ENCODE measurements at places on chromosomes 12 and 14. TPM values are rescaled to one million over a fixed set of nuclear protein-coding genes. Genes with fewer than 3 reads are reported as not detected.

DNA sequence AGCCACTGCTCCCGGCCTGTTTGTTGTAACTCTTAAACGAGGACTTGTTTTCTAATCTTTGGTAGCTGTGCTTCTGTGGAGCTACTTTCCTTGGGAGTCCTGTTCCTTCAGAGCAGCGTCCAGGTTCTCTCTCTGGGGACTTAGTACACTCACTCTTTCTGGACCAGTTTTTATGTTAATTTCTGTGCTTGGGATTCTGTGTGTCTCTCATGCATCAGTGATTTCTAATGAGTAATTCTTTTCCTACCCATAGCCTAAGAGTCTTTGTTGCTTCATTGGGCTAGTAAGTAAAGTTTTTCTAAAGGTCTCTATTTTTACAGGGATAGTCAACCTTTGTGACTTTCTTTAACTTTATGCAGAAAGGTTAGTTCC, 289.3 kb downstream of the FBXL14 start:
- DNase-seq = no peak

DNA sequence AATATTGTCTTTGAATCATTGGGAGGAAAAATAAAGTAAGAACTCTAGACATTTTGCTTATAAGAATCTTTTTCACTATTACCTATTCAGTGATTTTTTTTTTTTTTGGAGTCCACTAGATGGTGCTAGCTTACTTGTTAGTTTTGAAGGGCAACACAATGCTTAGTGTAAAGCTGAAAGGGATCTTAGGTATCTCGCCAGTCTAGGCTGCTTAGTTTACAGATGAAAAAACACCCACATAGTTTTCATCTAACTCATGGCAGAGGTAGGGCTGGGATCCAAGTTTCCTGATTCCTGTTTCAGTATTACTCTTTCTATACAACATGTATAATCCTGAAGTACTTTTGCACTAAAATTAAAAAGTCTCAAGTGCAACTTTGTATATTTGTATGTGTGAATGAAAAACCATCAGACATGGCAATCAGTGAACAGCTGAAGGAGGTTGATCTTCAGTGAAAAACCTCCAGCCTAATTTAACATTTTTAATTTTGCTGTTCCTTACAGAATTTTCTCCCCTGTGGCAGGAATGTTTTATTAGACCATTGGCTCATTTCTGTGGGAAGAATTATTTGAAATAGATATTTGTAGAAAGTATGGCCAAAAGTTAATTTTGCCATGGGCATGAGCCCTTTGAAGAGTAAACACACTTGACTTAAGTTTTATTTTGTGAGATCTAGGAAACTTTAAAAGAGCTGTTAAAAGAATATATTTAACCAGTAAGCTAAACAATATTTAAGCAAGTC, 40.7 kb downstream of the LRRIQ1 start:
- DNase-seq = no peak

- no peak for DNase-seq
These were observed 319.7 kb upstream of the NAV3 start for GRCh38 chr12:77510985-77511384.

DNA sequence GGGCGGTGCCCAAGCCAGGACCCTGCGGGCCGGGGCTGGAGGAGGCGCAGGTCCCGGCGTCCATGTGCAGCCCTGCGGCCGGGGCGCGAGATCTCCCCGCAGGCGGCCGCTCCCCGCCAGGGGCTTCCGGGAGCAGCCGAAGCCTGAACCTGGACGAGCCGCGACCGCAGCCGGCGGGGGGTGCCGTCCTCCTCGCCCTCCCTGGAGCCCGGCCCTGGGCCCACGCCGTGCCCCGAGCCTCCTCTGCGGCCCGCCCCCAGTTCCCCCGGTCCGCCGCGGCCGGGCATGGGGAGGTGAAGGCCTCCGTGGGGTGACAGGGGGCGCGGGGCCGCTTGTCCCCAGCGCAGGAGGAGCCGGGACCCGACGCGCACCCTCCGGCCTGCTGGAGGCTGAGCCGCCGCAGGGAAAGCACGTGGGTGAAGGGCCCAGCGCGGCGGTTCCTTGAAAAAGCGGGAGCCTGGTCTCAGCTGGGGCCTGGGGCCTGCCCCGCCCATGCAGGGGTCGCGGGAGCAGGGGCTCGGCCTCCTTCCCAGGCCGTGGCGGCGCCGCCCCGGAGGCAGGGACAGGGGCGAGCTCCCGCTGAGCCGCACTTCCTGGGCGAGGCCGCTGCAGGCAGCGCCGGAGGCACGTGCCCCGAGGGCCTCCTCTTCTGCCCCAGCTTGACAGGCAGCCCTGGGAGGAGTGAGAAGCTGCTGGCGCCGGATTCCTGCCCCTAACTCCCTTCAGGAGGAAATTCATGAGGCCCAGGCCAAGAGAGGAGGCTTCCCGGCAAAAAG, 55.6 kb upstream of the PPP2R5C start:
- DNase-seq = peak; percentile 87

GRCh38 chr14:52950410-52950897, 396 bp downstream of the FERMT2 start:
- DNase-seq = peak; percentile 38

- peak; percentile 35 for DNase-seq
These were observed 90.2 kb downstream of the CALM1 start for GRCh38 chr14:90487031-90487430.

GRCh38 chr12:82694276-82694675, 7.6 kb downstream of the TMTC2 start:
- no peak for DNase-seq

- DNase-seq = no peak
These were observed at the start of gene NGB for GRCh38 chr14:77271113-77271710. Gene NGB, minus strand, starts transcription at chr14:77271206. Its CDS starts 269 bp downstream, at chr14:77270937.

The SLC39A2 gene
- total RNA-seq = 0.28 TPM

The TAS2R7 gene
- total RNA-seq = not detected

The LAG3 gene
- total RNA-seq = 1.8 TPM

DNA sequence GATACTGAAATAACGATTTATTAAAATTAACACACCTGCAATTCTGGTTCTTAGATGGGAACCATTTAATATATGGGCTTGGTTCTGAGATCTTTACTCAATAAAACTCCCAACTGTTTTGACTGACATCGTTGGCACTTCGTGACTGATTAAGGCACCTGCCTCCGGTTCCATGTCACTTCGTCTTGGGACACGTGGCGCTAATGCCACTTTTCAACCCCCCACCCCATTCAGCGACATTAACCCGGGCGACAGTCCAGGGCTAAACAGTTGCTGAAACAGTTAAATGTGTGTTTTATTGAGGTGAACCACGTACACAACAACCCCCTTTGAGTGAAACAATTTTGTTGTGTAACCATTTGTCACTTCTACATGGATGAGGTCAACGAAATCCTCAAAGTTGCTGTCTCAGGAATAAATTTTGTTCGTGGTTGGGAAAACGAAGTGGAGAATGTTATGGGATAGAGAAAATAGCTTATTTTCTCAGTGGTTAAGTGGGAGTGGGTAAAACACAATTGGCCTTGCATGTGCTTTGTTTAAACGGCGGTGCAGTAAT, 9.9 kb upstream of the SLC38A2 start:
- peak; percentile 49 for DNase-seq

- DNase-seq = peak; percentile 22
These were observed 16.3 kb upstream of the RFLNA start for GRCh38 chr12:124278389-124279101.

DNA sequence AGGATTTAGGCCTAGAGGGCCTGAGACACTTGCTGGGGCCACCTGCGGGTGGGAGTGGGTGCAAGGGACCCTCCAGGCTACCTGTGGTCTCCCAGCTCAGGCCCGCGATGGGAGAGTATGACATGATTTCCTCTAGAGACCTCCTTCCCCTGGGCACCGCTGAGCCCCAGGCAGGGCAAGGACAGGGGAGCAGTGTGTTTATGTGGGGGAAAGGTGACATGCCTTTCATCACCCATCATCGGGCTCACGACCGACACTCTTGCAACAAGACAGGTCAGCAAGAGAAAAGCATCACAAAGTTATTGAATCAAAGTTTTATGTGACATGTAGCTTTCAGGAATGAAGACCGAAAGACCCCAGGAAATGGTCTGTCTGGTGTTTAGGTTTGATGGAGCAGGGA, 19.9 kb downstream of the SH2B3 start:
- DNase-seq = no peak

The INHBC gene
- total RNA-seq = not detected

- no peak for DNase-seq
These were observed 43.7 kb upstream of the KITLG start for GRCh38 chr12:88623777-88624548.

The SCN8A gene
- 2.7 TPM for total RNA-seq

All from mucosa of descending colon (tissue), 3 donors.